ENCODE measurements at places on chromosomes 5 and 9. TPM values are rescaled to one million over a fixed set of nuclear protein-coding genes. Genes with fewer than 3 reads are reported as not detected.

Gene PAX5
- 0.21 TPM for polyA plus RNA-seq

Gene FAM200C
- 12.2 TPM for polyA plus RNA-seq

Gene FIBCD1
- not detected for polyA plus RNA-seq

Gene RNF14
- 41.8 TPM for polyA plus RNA-seq

DNA sequence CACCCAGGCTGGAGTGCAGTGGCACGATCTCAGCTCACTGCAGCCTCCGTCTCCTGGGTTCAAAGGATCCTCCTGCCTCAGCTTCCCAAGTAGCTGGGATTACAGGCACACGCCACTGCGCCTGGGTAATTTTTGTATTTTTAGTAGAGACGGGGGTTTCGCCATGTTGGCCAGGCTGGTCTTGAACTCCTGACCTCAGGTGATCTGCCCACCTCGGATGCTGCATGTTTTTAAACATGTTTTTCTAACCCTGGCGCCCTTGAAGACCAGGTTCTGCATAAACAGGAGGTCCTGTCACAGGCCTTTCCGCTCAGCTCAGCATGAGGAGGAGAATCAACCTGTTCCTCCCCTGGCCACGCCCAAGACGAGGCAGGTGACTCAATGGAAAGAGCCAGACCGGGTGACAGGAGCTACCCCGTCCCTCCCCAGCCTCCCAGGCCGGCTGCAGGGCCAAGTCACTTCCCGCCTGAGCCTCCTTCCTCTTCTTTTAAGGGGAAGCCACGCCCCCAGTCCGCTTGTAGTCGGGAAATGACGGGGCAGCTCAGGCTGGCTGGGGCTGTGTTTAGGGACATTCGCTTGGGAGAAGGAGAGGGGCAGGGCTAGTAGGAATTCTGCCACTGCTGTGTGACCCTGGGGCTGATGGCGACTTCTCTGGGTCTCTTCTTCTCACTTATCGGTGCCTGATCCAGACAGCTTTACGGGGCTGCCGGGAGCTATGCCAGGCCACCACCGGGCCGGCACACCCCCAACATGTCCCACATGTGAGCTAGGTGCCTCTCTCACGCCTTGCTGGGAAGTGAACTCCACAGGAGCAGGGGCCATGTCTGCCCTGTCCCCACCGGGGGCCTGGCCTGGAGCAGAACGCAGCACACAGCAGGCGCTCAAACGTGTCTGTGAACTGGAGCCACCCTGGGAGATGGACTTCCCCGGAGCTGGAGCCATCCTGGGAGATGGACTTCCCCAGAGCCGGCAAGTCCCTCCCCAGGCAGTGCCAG is 6.1 kb downstream of the NOTCH1 start:
- no peak for DNase-seq

DNA sequence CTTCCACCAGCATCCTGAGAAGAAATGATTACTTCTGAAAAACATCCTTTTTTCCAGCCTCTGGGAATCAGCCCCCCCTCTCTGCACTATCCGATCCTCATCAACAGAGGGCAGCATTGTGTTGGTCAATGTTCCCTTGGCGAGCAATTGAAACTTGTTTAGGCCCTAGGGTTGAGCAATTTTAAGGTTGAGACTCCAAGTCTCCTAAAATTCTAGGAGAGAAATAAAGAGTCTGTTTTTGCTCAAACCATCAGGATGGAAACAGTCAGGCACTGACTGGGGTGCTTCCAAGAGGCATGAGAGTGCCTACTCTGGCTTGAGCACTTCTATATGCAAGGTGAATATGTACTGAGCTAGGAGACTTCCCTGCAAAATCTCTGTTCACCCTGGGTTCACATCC is 12.4 kb upstream of the CYFIP2 start:
- DNase-seq, result peak; percentile 13

GRCh38 chr5:171524466-171524865 is 105.0 kb downstream of the FGF18 start:
- peak; percentile 73 for DNase-seq

DNA sequence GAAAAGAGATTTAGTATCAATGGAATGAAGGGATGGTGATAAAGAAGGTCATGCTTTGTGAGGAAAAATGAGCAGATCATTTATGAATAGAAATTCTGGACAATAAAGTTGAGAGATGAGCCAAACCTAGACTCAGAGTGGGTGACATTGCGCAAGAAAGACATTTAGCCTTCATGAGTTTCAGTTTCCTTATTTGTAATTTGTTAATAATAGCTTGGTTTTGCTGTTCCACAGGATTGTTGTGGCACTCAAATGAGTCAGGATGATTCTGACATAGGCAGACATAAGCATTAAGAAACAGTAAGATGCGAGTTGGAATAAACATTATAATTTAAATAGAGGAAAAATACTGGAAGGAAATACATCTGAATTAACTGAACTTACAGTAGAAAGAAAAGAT is 34.8 kb downstream of the ITGA2 start:
- no peak for DNase-seq

DNA sequence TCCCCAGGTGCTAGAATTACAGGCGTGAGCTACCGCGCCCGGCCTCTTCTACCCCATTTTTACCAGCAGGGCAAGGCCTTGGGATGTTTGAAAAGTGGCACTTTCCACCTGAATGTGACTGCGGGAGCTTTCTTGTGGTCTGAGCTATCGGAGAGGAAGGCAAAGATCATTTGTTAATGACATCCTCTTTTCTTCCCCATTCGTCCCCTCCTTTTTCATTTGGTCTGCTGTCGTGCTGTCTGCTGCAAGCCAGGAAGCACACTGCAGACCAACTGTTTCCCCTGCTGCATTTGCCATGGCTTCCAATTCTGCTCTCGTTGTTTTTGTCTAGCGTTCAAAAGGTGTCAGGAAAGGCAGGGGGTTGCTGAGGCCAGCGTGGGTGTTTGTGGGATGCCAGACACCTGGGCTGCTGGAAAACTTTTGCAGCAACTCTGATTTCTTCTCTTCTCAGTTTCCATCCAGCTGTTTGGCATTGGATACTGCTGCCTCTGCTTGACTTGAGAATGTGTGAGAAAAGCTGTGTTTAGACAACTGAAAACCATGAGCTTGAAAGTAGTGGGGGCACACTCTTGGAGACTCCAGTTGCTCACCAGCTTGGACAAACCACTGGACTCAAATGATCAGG is 196.4 kb upstream of the MSX2 start:
- no peak for DNase-seq

GRCh38 chr5:116423141-116423540 is 151.5 kb downstream of the SEMA6A start:
- DNase-seq, result no peak

GRCh38 chr9:85262333-85262732 is 479.4 kb downstream of the AGTPBP1 start:
- no peak for DNase-seq
